ENCODE measurements at places on chromosomes 7 and 10.

GRCh38 chr10:53009961-53010907, 237.7 kb upstream of the MBL2 start:
- no peak for DNase-seq

DNA sequence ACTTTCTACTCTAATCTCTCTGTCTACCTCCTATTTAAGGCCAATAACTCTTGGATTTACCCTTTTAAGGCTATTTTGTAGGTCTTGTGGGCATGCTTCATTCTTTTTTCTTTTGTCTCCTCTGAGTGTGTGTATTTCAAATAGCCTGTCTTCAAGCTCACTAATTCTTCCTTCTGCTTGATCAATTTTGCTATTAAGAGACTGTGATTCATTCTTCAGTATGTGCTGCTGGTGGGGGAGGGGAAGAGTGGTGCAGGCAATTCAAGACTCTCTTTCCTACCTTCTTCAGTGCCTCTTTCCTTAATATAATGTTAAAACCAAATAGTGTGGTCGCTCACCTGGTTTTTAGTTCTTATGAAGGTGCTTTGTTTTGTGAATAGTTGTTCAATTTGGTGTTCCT, 20.0 kb downstream of the ABCB1 start:
- DNase-seq: no peak

DNA sequence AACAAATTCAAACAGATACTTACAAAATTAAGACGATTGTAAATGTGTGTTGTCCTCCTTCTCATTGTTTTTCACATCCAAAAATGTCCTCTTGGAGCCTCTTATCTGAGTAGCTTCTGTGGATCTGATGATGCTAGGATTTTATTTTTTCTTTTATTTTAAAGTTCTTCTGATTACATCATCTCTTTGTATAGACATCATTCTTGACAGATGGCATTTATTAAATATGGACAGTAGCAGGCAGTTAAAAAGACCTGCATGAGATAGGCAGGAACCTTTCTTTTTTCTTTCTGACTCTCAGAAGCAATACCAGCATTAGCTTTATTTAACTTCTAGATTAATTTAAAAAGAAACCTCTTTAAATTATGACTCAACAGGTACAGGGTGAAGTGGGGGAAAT, at the start of gene RPA3:
Gene RPA3 (minus strand): TSS at position 116 of the 400 bp plus-strand sequence. CDS start 78,189 bp downstream, outside the sequence.
- DNase-seq: no peak

- DNase-seq: no peak
These were observed 571.0 kb downstream of the SH2D4B start for GRCh38 chr10:81108516-81109199.

DNA sequence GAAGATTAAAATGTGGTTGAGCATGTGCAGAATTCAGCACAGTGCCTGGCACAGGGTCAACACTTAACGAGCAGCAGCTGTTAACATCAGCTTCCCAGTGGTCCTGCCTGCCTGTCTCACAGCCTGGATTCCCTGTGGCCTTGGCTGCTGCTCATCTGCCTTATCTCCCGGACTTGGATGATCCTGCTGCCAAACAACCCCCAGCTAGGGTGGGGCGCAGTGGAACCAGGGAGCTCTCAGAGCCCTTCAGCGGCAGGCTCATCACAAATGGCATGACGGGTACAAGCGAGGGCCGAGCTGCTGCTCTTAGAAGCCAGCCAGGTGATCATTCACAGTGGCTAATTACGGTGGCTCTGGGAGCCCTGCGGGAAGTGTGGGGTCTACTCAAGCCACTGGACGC, 13.0 kb upstream of the SMARCD3 start:
- no peak for DNase-seq

DNA sequence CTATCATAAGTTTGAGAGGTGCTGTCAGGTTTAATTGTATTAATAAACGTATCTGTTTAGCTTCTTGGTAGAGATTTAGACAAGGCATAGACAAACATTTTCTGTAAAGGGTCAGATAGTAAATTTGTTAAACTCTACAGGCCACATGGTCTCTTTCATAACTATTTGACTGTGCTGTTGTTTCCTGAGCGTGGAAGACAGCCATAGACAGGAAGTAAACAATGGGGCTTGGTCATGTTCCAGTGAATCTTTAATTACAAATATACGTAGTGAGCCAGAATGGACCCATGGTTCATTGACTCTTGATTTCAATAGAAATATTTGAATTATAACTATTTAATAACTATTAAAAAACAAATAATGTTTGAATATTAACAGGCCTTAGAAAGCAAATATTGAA, 451.1 kb downstream of the SH2D4B start:
- DNase-seq: no peak

- DNase-seq: no peak
These were observed 17.6 kb downstream of the PODXL start for GRCh38 chr7:131538813-131539179.

DNA sequence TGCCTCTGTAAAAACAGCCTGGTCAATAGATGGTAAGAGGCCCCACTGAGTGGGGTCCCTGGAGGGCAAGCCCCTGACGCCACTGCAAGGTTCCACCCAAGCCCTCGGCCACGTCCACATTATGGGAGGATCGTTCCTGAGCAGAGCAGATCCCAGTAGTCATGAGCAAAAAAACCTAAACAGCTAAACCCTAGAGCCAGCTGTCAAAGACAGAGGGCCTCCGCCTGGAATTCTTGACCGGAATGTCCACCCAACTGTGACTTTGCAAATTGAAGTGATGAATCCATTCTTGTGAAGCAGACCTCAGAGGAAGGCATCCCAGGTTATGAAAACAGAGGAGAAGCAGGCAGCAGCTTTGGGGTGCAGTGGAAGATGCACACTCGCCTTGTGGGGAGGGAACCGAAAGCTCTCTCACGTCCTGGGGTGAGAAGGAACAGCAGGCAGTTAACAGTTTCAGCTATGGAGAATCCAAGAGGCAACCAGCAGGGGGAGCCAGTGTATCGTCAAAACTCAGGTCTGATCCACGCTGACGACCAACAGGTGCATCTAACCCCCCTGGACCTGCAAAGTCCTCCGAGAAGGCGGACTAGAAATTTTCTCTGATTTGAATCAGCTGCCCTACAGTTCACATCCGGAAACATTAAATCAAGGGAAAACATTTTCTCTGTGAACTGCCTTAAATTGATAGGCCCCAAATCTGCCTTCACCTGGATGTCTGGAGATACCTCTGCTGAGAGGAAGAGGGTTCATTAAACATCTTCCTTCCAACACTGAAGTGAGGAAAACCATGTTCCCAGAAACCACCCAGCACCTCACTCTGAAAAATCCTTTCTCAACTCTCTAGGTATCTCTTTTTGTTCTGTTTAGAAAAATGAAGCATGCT, 139.1 kb upstream of the PFKP start:
- DNase-seq: peak; percentile 60

GRCh38 chr10:89263091-89263490, 11.5 kb upstream of the LIPA start:
- no peak for DNase-seq

Data from hematopoietic multipotent progenitor cell treated with erythropoietin and hydrocortisone succinate and interleukin-3 and kit ligand, for 17 days (in vitro differentiated cells).